HS-27A (cell line): ENCODE measurements at places on chromosomes 1 and 21.
A peak's percentile ranks its signal among the peaks of the same experiment; 100 is the strongest.

DNA sequence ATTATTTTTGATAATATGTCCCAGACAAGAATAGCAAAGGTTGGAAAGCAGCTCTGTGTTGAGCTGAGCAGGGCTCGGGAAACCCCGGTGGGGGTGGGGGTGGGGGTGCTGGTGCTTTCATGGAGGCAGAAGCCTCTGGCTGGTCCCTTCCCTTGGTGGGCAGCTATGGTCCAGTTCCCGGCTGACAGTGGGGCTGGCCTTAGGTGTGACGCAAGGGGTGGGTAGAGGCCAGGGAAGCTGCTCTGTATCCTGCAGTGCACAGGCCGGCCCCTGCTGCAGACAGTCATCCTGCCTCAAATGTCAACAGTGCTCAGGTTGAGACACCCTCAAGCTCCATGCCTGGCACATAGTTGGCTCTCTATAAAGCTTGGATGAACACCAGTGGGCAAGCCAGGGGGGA, 8.9 kb downstream of the ACTL8 start:
- no peak for DNase-seq

GRCh38 chr1:199041173-199041914, 402.5 kb downstream of the PTPRC start:
- DNase-seq: no peak

GRCh38 chr1:231818337-231818736, 191.7 kb downstream of the DISC1 start:
- DNase-seq: no peak

GRCh38 chr1:67148516-67149178, 13.9 kb upstream of the C1orf141 start:
- DNase-seq: peak; percentile 20

DNA sequence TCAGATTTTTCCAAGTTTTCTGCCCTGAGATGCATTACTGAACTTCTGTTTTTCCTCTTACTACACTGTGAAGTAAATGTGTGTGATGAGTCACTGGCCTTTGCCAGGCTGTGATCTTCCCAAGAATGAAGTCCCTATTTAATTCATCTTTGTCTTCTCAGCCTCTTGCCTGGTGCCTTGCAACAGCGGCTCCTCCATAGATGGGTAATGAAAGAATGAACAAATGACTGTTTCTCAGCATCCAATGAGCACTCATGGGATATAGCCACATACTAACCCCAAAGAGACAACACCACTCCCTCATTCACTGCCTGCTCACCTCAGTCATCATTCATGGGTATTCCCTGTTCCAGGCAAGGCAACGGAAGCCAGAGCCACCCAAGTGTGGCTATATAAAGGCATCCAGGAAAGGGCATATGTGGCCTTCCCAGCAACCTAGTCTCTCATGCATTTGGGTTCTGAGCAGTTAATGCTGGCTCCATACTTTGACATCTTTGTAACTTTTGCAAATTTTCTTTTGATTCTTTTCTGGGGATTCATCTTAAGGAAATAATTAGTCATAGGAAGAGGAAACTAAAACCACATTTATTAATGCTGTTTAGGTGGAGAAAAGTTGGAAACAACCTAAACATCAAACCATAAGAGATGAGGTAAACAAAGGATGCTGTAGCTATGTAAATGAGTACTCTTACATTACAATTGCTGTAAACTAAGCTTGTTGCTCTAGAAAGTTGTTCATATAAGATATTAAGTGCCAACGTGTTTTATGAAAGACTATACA, 71.9 kb downstream of the HIVEP3 start:
- DNase-seq: no peak
